Right lobe of liver (tissue), 6 donors: ENCODE measurements at places on chromosomes 3 and 15. TPM values are rescaled to one million over a fixed set of nuclear protein-coding genes. Genes with fewer than 3 reads are reported as not detected.

- H3K27ac ChIP-seq: peak overlapping the region; percentile 18
- H3K27me3 ChIP-seq: no peaks in the 10 kb centered on the region
- no peaks in the 10 kb centered on the region for H3K36me3 ChIP-seq
Observed at GRCh38 chr15:40549894-40550293, 14.9 kb downstream of the CCDC32 start.

DNA sequence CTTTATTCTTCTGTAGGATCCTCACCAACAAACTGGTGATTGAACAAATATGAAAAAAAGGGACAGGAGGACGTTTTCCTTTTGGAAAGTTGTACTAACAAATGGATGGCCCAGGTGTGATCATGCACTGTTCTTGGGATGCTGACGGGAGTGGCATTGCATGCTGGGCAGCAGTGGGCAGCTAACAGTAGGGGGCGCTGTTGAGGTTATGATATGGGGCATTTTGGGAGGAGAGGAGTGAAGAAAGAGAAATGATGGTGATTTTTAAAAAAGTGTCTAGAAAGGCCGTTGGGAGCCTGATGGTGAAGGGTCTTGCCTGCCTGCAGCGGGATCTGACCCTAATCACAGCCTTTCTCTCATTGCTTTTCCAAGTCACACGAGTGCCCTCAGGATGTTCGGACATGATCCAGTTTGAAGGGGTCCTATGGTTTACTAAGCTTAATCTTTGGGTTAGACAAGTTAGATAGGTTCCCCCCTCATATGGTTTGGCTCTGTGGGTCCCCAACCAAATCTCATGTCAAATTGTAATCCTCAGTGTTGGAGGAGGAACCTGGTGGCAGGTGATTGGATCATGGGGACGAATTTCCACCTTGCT, 46.2 kb upstream of the PRTG start:
- H3K4me1 ChIP-seq: no peaks in the 10 kb centered on the region
- H3K36me3 ChIP-seq: no peaks in the 10 kb centered on the region
- no peaks in the 10 kb centered on the region for H3K27me3 ChIP-seq
- no peak for DNase-seq
- no peak overlapping the region for H3K4me3 ChIP-seq
- H3K27ac ChIP-seq: no peak overlapping the region

The CADM2 gene
- total RNA-seq: 1.3 TPM

GRCh38 chr15:39365161-39365560, 215.7 kb upstream of the THBS1 start:
- H3K27ac ChIP-seq: no peak overlapping the region
- H3K27me3 ChIP-seq: no peaks in the 10 kb centered on the region
- H3K4me3 ChIP-seq: no peak overlapping the region
- DNase-seq: no peak
- no peaks in the 10 kb centered on the region for H3K36me3 ChIP-seq

DNA sequence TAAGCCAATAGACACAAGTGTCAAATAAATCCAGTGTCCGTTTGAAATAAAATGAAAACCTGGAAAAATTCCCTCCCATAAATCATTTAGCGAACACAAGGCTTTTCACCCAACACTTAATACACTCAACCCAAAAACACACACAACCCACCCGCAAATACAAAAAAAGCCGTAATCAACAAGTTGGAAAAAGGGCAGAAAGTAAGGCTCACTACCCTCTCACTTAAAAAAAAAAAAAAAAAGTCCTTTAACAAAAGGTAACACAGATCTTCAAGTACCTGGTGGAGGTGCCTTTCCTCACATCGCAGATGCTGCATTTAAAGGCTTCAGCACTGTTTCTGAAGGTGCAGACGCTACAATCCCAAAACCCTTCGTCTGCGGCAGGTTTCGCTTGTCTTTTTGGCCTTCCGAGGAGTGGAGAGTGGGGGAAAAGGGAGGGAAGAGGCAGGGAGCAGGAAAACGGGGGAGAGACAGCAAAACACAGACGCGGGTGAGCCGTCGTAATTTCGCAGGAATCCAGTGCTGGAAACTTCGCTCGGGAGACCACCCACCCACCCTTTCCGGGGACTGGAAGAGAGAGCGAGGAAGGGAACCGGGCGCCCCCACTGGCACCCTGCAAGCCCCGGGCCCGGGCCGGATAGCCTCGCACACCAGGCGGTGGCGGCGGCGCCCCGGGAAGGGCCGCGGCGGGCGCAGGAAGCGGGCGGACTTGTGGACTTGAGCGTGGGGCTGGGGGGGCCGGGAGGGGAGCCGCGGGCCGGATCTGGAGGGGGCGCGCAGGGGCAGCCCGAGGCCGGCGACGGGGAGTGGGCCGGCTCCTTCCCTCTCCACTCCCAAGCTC, 401.8 kb downstream of the SHQ1 start:
- no peak for DNase-seq
- H3K4me3 ChIP-seq: peak within 1 kb of the TSS; percentile 59
- no peaks in the 10 kb centered on the region for H3K27me3 ChIP-seq
- no peaks in the 10 kb centered on the region for H3K4me1 ChIP-seq
- H3K36me3 ChIP-seq: no peaks in the 10 kb centered on the region
- peak within 1 kb of the TSS; percentile 91 for H3K27ac ChIP-seq

DNA sequence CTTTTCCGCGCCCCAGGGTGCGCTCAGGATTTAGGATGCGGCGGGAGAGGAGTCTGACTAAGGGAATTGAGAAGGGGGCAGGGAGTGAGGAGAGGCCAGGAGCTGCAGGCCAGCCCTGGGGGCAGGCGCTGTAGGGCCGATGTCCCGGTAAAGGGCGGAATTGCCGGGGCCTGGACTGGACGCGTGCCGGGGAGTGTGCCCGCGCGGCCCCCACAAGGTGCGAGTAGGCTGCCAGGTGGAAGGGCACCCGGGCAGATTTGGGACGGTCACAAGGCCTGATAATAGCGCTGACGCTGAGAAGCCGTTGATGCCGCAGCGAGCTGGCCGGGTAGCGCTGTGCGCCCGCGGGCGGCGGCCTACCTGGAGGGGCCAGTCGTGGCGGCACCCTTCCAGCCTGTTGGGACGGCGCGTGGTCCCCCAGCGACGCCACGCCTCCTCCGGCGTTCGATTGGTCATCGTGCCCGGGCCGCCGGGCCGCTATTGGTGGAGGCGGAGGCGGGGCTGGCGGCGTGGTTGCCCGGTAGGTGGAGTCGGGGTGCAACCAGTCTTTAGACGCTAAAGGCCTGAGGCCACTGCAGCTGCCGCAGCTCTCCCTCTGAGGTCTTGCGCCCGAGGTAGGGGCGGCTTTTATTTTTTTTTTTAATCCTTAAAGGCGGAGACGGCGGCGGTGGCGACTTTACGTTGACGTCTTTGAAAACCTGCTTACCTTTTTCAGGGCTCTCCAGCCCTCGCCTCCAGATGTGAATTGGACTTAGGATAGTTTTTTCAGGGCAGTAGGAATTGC, 903 bp downstream of the SLC25A38 start:
- no peaks in the 10 kb centered on the region for H3K36me3 ChIP-seq
- peak; percentile 99 for DNase-seq
- H3K27ac ChIP-seq: peak overlapping the region; percentile 93
- no peaks in the 10 kb centered on the region for H3K4me1 ChIP-seq
- H3K4me3 ChIP-seq: peak overlapping the region; percentile 85

DNA sequence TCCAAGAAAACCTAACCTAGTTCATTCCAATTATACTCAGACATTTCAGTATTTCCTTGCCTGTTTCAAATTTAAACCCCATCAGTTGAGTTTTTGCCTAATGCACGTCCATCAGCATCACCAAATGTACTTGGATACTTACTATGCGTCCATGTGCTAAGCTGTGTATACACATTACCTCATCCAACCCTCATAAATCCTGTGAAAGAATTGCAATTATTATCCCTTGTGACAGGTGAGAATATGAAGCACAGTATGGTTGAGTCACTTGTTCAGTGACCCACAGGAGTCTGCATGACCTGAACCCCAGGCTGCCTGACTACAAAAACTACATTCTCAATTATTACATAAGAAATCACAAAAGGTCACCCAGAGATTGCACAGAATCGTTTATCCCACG, 2.5 kb downstream of the OR5K2 start:
- no peaks in the 10 kb centered on the region for H3K36me3 ChIP-seq
- no peak overlapping the region for H3K27ac ChIP-seq
- DNase-seq: no peak

DNA sequence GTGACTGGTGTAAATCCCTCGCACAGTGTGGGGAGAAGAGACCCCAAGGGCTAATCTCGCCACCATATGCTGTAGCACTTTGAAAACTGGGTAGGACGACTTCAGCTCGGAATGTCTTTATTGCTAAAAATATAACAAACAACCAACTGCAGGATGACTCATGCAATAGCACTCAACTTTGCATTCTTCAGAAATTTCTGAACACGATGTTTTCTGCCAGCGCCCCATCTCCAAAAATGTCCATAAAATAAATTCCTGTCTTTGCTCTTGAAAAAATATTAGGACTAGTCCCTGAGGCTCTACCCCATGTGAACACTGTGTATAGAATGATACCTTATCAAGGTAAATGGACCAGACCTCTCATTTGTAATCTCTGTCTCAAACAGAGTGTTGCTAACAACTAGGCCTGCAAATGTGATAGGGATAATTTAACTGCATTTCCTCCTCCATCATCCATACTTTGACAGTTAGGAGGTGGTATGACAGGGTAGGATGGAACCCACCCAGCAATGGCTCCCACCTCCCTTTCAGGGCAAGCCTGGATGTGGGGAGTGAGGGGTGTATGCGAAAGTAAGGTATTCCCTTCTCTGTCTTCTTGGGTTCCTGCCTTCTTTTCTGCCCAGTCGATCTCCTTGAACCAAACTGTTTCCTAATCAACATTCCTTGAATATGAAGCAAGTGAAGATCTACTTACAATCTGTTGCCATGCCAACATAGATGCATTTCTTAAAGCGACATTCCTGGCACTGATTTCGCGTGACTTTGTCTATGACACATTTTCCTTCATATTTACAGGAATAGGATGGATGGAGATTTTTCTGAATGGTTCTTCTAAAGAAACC, 201.1 kb downstream of the NR1D2 start:
- no peak overlapping the region for H3K4me3 ChIP-seq
- no peak for DNase-seq
- no peaks in the 10 kb centered on the region for H3K4me1 ChIP-seq
- no peak overlapping the region for H3K27ac ChIP-seq
- H3K27me3 ChIP-seq: no peaks in the 10 kb centered on the region

The UROC1 gene
- total RNA-seq: 101 TPM

- no peaks in the 10 kb centered on the region for H3K27me3 ChIP-seq
- DNase-seq: no peak
- no peaks in the 10 kb centered on the region for H3K36me3 ChIP-seq
Observed at GRCh38 chr15:64251121-64251520, 88.3 kb upstream of the PPIB start.

DNA sequence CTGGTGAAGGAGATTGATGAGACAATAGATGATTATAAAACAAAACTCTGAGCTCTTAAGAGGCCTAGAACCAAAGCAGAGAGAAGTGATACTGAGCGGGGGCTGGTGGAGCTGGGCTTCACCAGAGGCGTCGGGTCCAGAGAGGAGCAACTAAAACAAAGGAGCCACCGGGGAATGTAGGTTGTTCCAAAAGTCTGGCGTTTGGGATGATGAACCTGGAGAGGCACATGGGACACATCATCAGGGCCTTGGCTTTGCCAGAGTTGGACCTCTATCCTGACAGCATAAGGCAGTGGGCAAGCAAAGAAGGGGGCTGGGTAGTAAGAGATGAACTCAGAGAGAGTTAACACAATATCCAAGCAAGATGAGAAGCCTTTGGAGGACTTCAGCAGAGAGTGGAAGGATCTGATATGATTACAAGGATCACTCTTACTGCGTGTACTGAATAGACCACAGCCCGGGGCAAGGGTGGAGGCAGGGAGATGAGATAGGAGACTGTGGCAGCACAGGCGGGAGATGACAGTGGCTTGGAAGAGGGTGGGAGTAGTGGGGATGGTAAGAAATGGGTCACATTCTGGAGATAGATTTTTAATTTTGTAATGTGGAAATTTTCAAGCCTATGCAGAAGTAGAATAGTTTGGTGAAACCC, 36.0 kb upstream of the RASA2 start:
- H3K36me3 ChIP-seq: no peaks in the 10 kb centered on the region
- no peak overlapping the region for H3K27ac ChIP-seq
- DNase-seq: no peak
- no peak overlapping the region for H3K4me3 ChIP-seq
- H3K27me3 ChIP-seq: no peaks in the 10 kb centered on the region
